ENCODE measurements at places on chromosomes 6 and 20.

- no peak for DNase-seq
Measured at GRCh38 chr6:28357036-28357435, 7.3 kb downstream of the ZKSCAN3 start.

DNA sequence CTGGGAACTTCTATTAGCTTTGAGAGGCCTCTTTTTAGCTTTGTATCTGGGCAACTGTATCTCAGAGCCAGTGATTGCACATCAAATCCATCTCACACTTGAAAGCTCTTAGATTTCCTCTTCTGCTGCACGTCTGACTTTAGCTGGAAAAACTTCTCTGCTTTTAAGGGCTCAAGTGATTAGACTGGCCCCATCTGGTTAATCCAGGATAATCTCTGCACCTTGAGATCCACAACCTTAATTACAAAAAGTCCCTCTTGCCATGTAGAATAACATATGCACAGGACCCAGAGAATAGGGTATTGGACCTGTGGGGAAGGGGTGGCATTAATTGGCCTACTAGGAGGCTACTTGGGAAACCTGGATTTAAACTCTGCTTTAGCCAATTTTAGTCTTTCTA is 24.2 kb downstream of the KLHL31 start:
- DNase-seq = no peak

DNA sequence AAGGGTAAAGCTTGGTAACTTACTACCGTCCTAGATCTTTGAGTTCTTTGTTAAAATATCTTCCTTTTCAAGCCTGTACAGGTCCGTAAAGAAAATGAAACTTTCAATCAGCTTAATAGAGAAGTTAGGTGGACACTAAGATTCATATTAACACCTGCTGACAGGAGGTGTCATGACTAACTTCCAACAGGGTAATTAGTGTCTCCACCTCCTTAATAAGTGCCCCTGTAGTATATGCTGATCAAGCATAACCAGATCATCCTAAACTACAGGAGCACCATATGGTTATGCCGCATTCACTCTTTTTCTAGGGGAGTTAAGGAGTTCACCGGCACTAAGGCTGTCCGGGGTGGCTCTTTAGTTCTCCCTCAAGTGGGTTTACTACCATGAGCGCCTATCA is 23.9 kb upstream of the RALGAPA2 start:
- no peak for DNase-seq

GRCh38 chr20:23884136-23884770 is 4.7 kb upstream of the CST5 start:
- no peak for DNase-seq

GRCh38 chr6:8029243-8029870 is 34.8 kb downstream of the BLOC1S5 start:
- no peak for DNase-seq

DNA sequence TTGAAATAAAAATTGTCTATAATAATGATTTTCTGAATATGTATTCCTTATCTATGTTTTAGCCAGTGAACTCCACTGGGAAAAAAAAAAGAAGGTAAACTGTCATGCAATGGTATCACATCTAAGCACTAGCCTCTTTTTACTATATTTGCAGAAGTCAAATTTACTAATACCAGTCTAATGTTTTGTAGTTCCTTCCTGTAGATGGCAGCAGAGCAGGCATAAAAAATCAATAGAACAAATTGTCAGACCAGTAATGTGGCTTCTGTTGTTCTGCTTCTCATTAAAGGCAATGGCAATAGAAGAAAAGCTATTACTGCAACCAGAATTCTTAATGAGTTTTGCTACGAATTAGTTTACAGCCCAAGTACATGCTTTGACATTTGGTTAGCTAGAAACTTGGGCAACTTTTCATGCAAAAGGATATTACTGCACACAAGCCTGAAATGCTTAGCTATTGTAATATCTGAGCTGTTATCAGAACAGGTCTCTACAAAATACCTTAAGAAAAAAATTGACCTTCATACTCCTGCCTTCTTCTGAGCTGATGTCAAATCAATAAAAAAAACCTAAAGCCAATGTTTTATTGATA is 476.9 kb downstream of the KHDRBS2 start:
- DNase-seq = peak; percentile 5

DNA sequence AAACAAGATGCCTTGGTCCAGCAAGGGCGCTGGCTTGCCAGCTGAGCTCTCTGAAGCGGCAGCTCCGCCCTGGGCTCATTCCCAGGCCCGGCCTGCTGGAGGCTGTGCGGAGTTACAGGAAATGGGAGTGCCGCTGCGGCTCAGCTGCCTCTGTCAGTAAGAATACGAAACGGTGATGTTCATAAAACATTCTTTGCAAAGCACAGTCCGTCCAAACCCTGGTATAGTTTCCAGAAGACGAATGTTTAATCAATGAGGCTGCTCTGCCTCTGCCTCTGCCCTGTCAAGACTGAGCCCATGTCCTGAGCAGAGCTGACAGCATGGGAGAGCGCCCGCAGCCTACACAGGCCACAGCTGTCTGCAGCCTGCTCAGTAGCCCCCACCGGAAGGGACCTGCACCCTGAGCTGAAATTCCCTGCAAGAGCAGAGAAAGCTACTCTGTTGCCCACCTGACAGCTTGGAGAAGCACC is 153.3 kb upstream of the SNX9 start:
- peak; percentile 77 for DNase-seq

GRCh38 chr6:35435074-35435837 is 16.9 kb upstream of the FANCE start:
- no peak for DNase-seq

GRCh38 chr20:53399083-53399482 is 194.6 kb downstream of the ZNF217 start:
- DNase-seq = no peak

GRCh38 chr20:46364670-46365486 is 41.5 kb downstream of the ELMO2 start:
- no peak for DNase-seq

GRCh38 chr6:125165256-125165655 is 11.7 kb downstream of the TPD52L1 start:
- no peak for DNase-seq

DNA sequence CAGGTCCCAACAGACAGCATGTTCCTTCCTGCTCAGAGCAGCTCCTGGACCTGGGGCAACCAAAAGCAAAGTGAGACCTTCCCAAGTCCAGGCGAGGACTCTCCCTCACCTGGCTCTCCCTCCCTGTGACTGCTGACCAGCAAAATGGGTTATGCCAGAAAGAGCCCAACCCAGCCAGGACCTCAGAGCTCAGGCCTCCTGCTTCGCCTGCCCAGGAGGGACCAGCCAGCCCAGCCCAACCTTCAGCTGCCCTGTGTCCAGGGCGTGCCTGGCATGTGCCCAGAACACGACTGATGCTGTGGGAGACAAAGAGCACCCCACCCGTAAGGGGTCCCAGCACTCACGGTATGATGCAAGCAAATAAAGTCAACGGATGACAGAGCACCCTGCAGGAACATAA is 74.0 kb upstream of the CST7 start:
- no peak for DNase-seq

DNA sequence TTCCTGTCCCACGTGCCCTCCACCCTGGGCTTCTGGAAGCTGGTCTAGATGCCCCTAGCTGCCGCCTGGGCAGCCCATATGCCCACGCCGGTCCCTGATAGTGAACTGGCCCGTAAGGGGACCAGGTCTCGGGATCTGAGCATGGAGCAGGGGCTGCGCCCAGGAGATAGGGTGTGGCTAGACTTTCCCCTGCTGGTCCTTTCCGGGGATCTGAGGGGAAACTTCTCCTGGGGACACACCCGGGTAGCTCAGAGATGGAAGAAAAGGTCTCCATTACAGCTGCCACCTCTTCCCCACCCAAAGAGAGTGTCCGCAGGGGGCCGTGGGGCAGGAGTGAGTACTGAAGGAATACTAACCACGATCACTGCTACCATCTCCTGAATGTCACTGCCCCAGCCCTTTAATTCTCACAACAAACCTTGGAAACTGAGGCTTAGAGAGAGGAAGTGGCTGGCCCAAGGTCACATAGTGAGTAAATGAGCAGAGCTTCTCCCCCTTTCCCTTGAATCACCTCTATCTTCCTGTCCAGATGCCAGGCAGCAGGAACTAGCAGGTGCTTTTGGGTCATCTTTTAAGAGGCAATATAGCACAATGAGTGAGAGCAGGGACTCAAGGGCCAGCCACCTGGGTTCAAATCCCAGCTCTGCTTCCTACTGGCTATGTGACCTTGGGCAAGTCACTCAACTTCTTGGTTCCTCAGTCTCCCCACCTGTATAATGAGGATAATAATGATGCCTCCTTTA is 11.8 kb upstream of the CCN5 start:
- peak; percentile 32 for DNase-seq

DNA sequence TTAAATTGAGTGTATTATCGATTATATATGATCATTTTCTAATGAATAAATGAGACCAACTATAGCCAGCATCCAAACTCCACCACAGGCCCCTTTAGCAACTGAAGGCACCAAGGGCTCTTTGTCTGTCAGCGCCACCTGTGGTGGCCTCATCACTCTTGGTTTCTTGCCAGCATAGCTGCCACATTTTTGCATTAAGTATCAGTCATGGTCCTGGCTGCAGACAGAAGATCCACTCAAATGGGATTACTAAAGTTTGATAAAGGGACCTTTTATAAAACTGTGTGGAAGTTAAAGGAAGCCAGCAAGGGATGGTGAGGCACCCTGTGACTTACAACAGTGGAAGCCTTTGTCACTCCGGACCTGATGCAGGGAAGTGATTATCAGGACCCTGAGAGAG is 162.9 kb downstream of the C6orf118 start:
- no peak for DNase-seq

DNA sequence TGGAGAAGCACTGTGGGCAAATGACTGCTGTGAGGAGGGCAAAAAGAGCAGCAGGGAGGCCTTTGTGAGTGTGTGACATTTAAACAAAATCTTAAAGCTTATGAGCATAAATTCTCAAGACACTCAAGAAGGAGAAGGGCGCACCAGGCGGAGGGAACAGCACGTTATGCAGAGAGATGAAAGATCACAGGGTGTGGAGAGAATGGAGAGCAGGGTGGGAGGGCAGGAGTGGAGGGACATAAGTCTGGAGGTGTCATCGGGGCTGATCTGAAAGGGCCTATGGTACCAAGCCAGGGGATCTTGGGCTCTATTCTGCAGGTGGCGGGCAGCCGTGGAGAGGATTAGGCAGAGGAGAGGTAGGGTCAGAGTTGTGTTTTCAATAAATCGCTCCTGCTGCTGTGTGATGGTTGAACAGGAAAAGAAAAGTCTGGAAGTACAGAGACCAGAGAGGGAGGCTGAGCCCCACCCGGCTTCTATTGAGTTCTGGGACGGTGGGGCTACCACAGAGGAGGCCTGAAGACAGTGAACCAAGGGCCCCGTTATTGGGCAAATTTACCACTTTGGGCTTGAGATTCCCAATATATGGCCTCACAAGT is 24.3 kb upstream of the DLGAP4 start:
- no peak for DNase-seq

DNA sequence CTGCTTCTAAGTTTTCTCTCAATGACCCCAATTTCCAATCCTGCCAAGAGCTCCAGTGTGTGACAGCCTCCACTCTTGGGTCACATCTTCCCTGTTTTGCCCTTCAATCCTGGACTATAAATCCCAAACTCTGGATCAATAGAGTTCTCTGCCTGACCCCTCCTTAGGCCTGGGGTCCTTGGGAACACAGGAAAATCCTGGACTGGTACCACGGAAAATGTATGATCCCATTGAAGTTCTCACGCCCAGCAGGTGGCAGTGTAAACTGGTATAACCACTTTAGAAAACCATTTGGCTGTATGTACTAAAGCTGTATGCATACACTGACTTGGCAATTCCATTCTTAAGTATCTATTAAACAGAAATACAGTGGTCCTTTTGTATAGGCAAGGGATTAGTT is 98.0 kb downstream of the SNAP25 start:
- no peak for DNase-seq

- DNase-seq = no peak
Measured at GRCh38 chr6:56790414-56790813, 147.7 kb upstream of the DST start.

- no peak for DNase-seq
Measured at GRCh38 chr6:143205131-143205535, 144.4 kb downstream of the AIG1 start.

GRCh38 chr6:16800942-16801341 is 39.7 kb upstream of the ATXN1 start:
- DNase-seq = peak; percentile 71

GRCh38 chr6:90062667-90063066 is 168.4 kb downstream of the GJA10 start:
- DNase-seq = no peak

GRCh38 chr20:9407805-9408421 is 106.5 kb upstream of the LAMP5 start:
- peak; percentile 87 for DNase-seq

DNA sequence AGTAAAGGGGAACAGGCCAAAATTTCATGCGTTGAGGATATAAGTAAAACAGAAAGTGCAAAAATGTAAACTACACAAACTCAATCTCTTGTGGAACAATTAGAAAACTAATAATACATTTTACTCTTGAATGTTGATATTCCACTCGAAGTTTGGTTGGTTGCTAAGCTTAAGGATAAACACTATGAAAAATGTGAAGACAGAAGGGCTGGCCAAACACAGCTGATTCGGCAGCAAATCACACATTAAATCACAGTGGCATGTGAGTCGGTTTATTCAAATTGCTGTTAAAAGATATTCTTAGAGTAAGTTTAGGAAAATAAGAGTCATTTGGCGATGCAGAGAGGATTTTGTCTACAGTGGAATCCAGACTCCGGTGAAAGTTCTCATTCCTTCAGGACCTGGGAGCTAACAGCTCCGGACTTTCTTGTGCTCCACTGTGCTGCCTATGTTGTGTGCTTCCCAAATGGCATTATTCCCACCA is 1.4 kb upstream of the EPM2A start:
- DNase-seq = no peak

DNA sequence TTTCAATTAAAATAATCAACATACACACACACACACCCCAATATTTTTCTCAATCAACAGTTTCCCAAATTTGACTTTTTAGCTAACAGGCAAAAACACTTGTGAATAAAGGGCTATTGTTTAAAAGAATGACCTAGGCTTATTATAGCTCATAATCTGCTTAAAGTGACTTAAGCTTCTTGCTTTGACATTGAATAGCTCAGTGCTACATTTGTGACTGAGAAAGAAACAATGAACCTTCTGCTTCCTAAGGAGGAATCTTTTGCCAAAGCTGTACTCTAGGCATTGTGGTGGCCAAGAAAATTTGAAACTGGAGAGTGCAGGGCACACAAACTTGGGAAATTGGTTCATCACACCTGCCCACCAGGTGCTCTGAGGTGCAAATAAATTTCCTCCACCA is 282.0 kb downstream of the SYNE1 start:
- no peak for DNase-seq

DNA sequence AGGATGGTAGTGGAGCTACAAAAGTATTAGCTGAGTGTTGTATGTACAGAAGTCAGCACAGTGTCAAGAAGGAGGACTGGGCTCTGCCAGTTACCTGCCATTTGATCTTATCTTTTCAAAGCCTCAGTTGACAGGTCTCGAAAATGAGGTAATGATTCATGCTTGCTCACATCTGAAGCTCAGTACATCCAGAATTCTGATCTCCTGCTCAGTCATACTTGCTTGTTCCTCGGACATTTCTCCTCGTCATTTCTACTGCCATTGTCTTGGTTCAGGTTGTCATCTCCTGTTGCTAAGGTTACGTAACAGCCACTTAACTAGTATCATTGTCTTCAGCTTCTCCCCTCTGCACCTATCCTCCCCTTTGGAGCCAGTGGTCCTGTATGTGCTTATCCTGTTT is 89.5 kb downstream of the SLX4IP start:
- peak; percentile 36 for DNase-seq
